ENCODE measurements at places on chromosomes 2 and 18. TPM values are rescaled to one million over a fixed set of nuclear protein-coding genes. Genes with fewer than 3 reads are reported as not detected.

The AQP12A gene
- total RNA-seq = not detected

The SCN7A gene
- total RNA-seq = not detected

The GKN1 gene
- total RNA-seq = not detected

The C2orf81 gene
- total RNA-seq = 1.9 TPM

The EN1 gene
- not detected for total RNA-seq

The CCDC178 gene
- not detected for total RNA-seq

The GCA gene
- 14.5 TPM for total RNA-seq

The IL36RN gene
- not detected for total RNA-seq

The ARHGAP25 gene
- 71.6 TPM for total RNA-seq

The TNFAIP6 gene
- total RNA-seq = not detected

The RTP5 gene
- not detected for total RNA-seq

The SLC4A3 gene
- not detected for total RNA-seq

The ZSWIM2 gene
- total RNA-seq = not detected

The ANKRD29 gene
- not detected for total RNA-seq

The ATP6V1B1 gene
- not detected for total RNA-seq

The DSG1 gene
- total RNA-seq = not detected

The ITM2C gene
- total RNA-seq = 4.2 TPM

Measured in activated T-helper 1 cell treated with anti-CD3 and anti-CD28 coated beads, Interleukin-12 subunit alpha, Interleukin-12 subunit beta, Interleukin-2, Interleukin-4 antibody, amounts not matched to agents 30 ng/mL and 10 ng/mL and 1 ng/mL, durations not matched to agents 14 hours and 24 hours and 36 hours (primary cell).